Nephron progenitor cell (in vitro differentiated cells): ENCODE measurements at places on chromosomes 2 and 18.

GRCh38 chr2:232434091-232434490 lies 21.9 kb upstream of the ALPI start:
- DNase-seq, result no peak

DNA sequence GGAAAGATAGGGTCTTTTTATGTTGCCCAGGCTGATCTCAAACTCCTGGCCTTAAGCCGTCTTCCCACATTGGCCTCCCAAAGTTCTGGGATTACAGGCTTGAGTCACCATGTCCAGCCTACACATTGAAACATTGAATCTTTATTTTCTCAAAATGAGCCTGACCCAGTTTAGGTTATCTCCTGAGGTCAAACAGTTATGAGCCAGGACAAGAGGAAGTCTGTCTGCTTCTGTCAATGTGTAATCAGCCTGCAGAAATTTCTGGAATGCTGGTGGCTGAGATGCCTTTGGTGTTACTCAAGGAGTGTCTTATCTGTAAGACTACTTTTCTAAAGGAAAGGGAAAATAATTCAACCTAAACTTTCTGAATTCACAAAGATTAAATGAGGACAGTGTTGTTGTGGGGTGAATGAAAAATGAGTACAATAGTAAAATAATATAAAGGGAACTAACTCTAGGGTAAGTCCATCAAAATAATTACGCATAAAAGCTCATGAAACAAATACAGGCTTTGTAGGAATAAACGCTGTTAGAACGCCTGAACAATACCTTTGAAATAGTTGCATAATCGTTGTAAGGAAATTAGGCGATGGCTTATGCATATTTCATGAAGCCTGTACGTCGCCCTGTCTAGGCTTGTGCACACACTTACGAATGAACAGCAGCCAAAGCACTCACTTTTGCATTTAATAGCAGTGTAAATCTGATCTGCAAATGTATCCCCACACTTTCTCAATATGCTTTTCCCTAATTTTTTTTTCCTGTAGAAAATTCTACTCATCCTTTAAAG lies 260.8 kb downstream of the RDH14 start:
- no peak for DNase-seq

DNA sequence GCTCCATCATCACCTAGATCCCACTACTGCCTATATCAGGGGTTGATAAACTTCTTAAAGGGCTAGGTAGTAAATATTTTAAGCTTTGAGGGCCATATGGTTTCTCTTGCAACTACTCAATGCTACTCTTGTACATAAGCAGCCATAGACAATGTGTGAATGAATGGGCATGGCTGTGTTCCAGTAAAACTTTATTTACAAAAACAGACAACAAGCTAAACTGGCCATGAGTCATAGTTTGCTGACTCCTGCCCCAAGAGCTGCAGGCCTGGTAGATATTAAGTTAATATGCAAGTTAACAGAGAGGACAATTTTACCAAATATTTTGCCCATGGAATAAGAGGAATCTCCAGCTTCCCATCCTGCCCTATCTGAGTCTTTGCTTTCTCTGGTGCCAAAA lies 29.8 kb upstream of the MYO3B start:
- no peak for DNase-seq

GRCh38 chr2:38146907-38147307 lies 71.0 kb upstream of the CYP1B1 start:
- no peak for DNase-seq

DNA sequence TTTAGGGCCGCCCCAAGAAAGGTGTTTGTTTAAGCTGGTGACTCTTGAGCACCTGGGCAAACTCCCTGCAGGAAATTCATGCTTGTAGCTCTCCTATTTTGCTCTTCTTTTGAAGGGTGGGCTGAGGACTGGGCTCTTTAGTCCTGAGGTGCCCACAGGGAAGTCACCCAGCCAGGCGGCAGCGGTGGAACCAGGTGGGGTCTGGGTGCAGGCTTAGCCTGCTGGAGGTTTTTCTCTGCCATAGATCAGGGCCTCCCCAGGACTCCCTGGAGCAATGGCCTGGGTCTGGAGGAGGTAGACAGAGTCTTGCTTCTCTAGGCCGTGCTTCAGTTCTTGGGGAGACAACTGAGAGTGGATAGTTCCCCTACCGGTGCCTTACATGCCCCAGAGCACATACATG lies 99.9 kb downstream of the CLIP4 start:
- DNase-seq, result no peak

GRCh38 chr18:48888773-48889080 lies 62.0 kb downstream of the SMAD7 start:
- no peak for DNase-seq

- no peak for DNase-seq
Observed at GRCh38 chr2:45942237-45942738, 290.8 kb downstream of the PRKCE start.

- DNase-seq, result no peak
Observed at GRCh38 chr2:171430516-171431410, 3.0 kb downstream of the METTL8 start.

GRCh38 chr18:75214332-75214690 lies 3.7 kb downstream of the TSHZ1 start:
- no peak for DNase-seq
